ENCODE measurements at places on chromosomes 7 and 10. TPM values are rescaled to one million over a fixed set of nuclear protein-coding genes. Genes with fewer than 3 reads are reported as not detected.

Gene NUTM2E
- total RNA-seq = not detected

GRCh38 chr10:49055221-49055849 lies 60.0 kb downstream of the VSTM4 start:
- no peak for DNase-seq

DNA sequence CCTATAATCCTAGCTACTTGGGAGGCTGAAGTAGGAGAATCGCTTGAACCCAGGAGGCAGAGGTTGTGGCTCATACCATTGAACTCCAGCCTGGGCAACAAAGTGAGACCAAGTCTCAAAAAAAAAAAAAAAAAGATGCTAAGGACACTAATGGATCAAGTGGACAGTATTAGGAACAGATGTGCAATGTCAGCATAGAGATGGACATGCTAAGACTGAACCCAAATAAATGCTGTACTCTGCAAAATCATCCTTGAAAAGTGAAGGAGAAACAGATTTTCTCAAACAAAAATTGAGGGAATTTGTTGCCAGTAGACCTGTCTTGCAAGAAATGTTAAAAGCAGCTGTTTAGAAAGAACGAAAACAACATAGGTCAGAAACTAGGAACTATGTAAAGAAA lies 194.5 kb downstream of the USP6NL start:
- DNase-seq = no peak

Gene VSIR
- 40.2 TPM for total RNA-seq

- DNase-seq = peak; percentile 10
Measured at GRCh38 chr7:13724977-13725566, 264.4 kb downstream of the ETV1 start.

DNA sequence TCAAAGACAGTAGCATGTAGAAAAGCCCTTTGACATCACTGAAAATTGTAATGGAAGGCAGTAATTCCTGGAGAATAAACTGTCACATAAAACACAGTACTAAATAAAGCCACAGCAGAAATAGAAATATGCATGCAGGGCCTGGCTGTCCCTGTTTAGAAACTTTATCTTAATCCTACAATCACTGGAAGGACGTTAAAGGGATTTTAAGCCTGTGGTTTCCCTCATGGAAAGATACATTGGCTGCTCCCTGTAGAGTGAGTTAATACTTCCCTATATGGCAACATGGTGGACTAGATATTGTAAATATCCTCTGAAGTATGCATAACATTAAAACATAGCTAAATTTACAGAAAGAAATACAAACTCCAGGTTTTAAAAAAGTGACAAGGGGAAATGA lies 1334.9 kb upstream of the CELF2 start:
- no peak for DNase-seq

DNA sequence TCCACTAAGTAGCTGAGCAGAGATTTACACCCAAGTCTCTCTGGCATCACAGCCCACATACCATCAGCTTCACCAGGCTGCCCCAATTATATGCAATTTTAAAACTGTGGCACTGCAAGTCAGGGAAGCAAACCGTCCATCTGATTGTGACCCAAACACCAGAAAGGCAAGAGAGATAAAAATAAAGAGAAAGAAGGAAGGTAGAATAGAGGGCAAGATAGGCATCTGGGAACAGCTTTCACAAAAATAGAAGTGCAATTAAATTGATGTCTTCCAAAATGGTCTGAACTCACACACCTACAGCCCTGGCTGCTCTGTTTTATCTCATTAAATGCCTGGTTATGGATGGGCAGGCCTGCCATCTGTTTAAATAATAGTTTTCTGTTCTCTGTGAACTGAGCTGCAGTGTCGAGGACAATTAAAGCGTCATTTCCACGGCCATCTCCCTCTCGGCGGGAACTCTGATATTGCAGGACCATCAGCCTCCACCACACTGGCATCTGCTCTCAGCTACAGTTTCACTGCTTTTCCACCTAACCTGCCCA lies 509.1 kb downstream of the INHBA start:
- DNase-seq = no peak

Gene BTRC
- total RNA-seq = 16.0 TPM

DNA sequence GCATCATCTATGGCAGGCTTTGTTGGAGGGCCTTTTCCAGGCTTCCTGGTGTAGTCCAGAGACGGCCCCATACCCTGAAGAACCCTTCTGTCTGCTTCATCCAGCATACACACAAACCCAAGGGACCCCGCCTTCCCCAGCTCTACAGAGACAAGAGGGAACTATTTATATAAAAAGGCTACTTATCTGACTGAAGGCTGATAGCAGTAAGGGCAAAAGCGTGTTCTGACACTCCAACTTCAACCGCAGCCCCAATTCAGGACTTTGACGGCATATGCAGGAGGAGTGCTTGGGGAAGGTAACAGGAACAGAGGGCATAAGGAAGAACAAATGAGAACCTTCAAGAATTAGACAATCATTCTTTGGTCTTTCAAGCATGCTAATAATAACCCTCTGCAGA lies 21.0 kb downstream of the GNA12 start:
- no peak for DNase-seq

DNA sequence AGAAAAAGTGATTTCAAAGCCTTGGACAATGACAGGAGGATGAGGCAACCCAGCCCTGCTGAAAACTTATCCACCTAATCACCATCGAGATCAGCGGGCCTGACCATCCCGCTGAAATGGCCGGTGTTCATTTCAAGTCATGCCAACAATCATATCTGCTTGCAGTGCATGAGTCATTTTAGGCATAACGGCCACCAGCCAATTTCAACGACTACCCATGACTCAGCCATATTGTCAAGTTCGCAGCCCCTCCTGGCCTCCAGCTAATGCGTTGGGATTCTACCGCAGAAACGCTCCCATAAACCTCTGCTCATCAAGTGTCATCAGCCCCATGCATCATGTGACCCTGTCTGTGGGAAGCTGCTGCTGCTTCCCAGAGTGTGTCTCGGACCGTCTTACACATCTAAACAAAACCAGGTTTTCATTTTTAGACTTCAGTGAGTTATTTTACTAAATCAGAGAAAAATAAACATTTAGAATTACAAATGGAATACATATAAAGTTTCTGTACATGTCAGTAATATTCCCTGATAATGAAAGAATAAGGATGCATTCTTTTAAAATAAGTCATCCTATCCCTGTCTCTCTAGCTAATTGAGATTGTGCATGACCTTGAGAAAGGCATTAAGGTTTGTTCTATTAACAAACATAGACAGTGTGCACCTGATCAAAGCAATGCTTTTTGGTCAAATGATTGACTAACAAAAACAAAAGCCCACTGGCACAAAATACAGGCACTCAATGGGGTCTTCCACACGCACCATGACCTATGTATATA lies 188.9 kb downstream of the ADAM12 start:
- DNase-seq = no peak

DNA sequence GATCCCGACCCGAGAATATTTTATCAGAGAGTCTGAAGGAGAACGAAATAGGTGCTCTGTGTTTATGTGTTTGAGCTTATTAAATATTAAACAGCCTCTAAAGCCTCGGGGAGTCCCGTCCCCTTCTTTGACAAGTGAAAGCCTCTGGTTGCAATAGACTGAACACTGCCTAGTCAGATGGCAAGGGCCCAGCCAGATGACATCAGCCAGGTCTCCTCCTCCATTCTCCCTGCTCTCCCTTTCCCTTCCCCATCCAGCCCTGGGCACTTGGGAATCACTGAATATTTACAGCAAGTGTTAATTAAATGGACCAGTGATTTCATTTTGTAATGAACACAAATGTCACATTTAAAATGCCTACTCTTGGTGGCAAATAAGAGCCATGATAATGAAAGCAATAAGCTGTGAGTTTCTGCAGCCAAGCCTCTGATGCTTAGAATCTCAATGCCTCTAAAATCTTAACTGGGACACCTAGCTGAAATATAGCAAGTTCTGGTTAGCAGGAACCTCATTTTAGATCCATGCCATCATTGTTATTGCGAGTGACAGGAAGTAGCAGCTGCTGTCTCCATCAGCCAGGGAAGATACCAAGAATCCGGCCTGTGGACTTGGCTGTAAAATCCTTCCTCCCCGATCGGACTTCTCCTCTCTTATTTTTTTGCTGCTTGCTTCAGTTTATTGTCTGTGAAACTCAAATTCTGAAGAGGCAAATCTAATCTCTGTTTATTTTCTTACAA lies 202.1 kb downstream of the PRPF18 start:
- no peak for DNase-seq

Gene PRPS1L1
- 2.7 TPM for total RNA-seq

Gene FBXO24
- total RNA-seq = 2.3 TPM

- DNase-seq = no peak
Measured at GRCh38 chr7:1423264-1423811, 35.9 kb downstream of the MICALL2 start.

GRCh38 chr10:100183481-100183880 lies 2.3 kb downstream of the ERLIN1 start:
- peak; percentile 62 for DNase-seq

Gene KCND2
- total RNA-seq = not detected

DNA sequence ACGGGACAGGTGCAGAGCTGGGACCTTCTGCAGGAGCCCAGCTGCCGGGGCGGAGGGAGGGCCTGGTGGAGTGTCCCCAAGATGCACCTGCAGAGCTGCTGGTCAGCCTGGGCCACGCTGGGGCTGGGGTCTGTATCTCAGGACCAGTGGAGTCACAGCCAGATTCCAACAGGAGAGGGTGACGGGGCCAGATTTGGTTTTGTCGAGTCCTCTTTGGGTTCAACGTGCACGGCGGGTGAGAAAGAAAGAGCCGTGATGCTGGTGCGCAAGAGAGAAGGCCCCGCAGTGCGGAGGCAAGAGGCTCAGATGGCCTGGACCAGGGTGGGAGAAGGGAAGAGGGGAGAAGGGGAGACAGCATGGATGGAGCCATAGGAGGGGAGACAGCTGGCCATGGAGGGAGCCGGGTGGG lies 462.9 kb downstream of the PTPRN2 start:
- no peak for DNase-seq

Gene C7orf33
- total RNA-seq = not detected
